ENCODE measurements at places on chromosomes 11 and 22.

GRCh38 chr11:17500673-17501072 is 24.0 kb upstream of the ABCC8 start:
- DNase-seq: no peak

- DNase-seq: no peak
These were observed 62.0 kb upstream of the ZC3H12C start for GRCh38 chr11:110031171-110031570.

- DNase-seq: no peak
These were observed 9.8 kb downstream of the TOLLIP start for GRCh38 chr11:1299621-1300020.

DNA sequence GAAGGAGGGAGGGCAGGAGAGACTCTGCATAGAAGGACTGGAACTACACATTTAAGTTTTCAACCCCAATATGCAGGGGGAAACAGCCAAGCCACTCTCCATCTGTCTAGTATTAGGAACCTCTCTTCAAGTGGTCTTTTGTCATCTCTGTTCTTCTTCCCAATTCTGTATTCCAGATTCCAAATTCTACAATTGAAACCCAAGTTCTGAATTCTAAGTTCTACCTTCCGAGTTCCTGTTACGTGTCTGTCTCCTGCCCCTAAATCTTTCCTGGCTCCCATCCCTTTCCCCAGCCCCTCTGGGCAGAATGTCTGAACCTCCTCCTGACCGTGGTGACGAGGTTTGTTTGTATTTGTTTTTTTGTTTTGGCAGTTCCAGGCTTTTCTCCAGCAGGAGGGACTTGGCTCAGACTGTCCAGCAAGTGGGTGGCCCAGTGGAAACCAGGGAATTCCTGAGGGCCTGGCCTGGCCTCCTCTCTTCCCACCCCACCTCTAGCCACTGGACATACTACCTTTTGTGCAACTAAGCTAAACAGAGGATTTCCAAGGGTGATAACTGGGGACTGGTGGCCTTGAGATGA is 1.6 kb upstream of the THOC5 start:
- DNase-seq: no peak

DNA sequence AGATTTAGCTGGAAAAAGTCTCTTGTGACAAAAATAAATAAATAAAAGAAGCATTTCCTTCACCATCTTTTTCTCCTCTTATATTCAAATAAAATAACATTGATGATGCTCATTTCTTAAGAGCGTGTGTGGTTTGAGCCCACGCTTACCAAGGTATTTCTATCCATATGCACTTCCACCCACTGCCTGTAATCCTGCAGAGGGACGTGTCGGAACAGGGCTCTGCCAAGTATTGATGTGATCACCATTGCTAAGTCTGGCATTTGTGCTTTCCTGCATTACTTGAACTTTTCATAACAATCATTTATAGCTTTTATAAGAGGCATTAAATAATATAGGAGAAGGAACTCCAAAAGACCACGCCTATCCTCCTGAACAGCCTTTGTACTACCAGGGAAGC is 107.6 kb downstream of the SHANK2 start:
- DNase-seq: no peak

- DNase-seq: peak; percentile 85
These were observed 117.3 kb downstream of the RASSF10 start for GRCh38 chr11:13126430-13126829.

DNA sequence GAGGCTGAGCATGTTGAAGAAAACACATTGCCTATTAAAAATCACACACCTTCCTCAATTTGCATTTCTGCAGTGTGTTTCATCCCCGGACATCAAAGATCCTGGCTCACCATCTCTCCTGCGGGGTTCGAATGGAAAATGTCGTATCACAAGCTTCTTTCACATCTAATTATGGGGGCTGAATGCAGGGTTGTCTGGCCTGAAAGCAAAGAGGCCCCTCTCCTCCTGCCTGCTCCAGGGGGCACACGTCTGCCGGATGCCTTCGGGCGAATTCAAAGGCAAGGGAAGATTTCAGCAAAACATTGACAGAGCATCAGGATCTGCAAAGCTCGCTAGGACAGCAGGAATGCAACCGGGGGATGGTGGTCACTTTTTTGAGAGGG is 1447.7 kb downstream of the TBC1D22A start:
- no peak for DNase-seq

DNA sequence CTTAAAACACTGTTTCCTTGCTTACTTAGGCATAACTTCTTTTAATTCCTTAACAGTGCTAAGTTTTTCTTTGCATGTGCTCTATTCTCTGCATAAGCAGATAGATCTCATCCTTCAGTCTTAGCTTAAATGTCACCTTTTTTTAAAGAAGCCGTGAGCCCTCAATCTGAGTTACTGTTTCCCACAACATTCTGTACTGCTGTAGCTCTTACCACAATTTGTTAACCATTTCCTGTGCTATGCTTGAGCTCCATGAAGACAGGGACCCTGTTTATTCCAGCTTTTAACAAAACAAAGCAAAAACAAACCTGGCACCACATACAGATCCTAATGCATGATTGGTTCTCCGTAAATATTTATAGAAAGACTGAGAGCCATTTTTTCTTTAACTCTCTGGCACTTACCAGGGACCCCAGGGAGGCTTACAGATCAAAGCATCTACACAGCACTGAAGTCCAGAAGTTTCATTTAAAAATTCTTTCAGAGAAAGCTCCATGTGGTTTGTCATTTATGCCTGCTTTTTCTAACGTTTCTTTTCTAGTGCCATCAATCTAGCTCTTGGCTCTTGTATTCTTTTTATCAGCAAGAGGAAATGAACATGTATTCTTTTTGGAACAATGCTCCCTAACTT is 74.9 kb downstream of the DYNC2H1 start:
- DNase-seq: no peak

GRCh38 chr11:114291842-114292680 is 4.1 kb upstream of the NNMT start:
- DNase-seq: no peak

- no peak for DNase-seq
These were observed 138.0 kb upstream of the KIRREL3 start for GRCh38 chr11:127138613-127139012.

DNA sequence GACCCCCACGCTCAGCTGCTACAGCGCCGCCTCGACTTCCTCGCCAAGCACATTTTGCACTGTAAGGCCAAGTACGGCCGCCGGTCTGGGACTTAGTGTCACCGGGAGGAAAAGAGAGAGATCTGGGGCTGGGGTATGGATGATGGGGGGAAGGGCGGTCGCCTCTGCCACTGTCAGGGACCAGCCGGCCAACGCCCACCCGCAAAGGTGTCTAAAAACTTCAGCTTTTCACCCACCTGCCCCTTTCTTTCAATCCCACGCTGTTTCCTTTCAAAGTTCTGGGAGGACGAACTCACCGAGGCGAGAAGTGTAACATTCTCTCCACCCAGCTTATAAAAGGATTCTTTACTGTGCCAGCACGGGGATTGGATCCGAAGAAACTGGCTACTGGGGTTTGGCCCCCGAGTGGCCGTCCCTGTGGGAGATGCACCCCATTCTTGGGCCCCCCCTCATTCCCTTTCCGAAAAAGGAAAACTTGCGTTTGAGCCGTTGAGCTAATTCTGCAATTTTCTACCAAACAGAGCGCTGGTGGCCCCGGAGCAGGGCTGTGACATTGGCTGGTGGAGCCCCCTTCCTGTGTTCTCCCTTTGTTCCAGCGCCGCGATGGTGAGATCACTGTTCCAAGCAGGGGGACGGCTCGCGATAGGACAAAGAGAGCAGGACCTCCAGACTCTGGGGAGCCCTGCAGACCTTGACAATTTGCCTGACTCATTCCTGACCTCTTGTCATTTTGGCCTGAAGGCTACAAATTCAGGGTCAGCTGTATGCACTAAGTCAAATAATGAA is 1.8 kb downstream of the FJX1 start:
- DNase-seq: no peak

DNA sequence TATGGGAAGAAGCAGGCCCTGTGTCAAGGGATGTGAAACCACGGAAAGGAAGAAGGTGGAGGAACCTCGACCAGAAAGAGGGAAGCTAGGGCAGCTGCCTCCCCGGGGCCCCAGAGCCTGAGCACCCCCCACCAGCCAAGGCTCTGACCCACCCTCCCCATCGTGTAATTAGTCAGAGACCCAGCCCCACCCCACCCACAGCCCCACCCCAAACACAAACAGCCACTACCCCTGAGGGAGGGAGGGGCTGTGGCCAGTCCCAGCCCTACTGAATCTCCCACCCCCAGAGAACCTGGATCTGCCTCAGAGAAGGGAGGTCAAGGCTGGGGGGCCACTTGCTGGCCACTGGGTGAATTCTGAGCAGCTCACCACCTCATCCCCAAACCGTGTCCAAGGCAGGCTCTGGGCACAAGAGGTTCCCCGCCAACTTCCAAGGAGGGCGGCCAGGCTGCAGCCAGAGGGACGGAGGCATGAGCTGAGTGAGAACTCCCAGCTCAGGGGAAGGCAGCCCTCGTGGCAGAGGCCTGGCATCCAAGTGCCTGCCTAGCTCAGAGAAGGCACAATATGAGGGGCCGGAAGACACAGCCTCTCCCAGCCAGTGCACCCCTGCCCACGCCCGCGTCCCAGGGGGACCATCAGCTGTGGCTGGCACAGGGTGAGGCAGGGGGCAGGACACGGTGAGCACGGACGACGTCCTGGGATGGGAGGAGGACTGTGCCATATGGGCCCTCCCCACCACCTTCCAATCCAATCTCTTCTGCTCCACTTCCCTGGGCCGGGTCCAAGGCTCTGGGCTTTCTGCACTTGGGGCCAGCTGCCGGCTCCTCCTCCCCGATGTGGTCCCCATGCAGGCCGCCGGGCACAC is 2.7 kb downstream of the PLXNB2 start:
- DNase-seq: no peak

DNA sequence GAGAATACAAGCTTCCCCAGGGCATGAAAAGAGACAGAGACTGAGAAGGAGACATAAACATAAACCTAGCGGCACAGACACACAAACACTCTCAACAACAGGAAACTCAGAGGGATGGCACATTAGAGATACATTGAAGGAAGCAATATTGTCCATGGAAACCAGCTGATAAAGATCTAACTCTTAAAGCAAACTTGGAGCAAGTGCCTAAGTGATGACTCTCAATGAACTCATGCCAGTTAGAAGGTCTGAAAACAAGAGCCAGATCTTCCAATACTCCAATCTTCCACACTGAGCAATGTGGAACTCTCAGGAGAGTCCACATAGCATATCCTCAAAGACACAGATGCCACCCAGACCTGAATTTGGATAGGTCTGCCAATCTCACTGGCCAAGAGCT is 168.8 kb upstream of the ISX start:
- no peak for DNase-seq

DNA sequence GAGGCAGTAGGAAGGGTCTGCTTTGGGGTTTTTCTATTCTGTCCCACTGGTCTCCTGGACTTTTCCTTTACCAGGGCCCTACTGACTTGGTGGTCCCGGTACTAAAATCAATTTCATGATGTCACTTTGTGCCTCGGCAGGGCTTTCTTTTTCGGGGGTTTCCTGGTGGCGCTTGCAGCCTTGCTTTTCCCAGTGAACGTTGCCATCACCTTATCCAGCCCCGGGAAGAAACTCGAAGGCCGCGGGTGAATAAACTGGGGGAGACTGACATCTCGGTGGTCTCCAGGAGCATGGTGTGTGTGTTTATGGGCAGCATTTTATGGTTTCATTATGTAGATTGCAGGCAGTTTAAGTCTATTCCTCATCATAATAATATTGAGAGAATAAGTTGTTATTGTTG is 84.4 kb downstream of the KCNQ1 start:
- DNase-seq: no peak

DNA sequence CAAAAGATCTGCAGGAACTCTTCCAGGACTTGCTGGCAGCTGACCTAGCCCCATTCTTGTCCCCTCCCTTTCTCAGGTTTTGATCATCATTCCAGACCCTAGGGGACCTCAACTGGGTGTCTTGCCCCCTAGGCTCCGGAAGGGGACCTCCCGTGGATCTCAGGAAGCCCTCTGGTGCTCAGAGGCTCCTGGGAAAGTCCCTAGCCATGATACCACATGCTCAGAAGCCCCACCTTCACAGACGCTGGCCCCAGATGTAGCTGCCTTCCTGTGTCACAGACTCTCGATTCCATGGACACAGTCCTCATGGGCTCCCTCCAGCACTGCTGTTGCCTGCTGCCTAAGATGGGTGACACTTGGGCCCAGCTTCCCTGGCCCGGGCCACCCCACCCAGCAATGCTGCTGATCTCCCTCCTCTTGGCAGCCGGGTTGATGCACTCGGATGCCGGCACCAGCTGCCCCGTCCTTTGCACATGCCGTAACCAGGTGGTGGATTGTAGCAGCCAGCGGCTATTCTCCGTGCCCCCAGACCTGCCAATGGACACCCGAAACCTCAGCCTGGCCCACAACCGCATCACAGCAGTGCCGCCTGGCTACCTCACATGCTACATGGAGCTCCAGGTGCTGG is at the start of gene LRRC55:
Gene LRRC55, plus strand, starts transcription at position 276 of the 628 bp plus-strand sequence. Its CDS starts 70 bp downstream, at position 346.
- DNase-seq: no peak

DNA sequence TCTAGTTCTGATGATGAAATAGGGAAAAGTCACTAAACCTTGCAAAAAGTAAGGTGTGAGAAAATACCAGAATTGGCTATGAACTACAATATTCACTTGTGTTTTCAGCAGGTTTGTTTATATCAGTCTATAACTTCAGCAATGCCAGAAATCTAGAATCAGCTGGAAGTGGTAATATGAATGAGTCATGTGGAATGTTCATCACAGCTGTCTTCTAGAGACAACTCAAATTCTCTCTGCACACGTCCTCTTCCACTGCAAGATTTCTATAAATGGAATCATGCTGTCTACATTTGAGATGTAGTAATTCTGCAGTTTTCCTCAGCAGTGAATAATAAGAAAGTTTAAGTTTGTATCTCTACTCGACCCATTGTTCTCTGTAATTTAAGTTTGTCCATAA is 89.9 kb downstream of the OR4A15 start:
- no peak for DNase-seq

DNA sequence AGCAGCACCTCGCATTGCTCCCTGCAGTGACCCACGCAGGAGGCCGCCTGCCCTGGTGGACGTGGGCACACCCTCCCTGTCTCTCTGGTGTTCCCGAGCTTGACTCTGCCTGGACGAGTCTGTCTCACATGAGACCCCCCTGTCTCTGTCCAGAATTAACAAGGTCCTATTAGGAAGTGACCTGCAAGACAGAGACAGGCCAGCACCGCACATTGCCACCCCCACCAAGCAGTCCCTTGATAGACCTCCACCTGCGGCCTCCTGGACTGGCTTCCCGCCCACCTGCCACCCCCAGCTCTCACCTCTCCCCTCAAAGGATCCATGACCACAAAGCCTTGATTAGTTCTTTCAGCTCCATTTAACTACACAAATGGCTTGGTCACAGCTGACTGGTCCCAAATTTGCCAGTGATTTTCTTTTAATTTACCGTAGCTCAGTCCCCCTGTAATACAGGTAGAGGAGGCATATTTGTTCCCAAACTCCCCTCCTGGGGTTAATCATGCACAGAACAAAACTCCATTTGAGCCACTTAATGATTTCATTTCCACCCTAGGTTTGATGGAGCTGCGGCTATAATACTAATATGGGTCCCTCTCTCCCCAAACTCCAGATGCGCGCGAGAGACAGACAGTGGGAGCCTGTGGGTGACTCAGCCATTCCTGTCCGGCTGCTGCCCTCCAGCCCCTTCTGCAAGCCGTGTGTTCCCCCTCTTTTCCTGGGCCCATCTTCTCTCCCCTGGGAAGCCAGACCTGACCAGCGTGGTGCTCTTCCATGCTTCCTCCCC is 11.2 kb downstream of the SPATA19 start:
- DNase-seq: no peak

- DNase-seq: no peak
These were observed 27.5 kb downstream of the DHCR7 start for GRCh38 chr11:71420455-71421241.

Data from smooth muscle cell of the brain vasculature (primary cell).